AG04449 (cell line): ENCODE measurements at places on chromosomes 7 and 10.

DNA sequence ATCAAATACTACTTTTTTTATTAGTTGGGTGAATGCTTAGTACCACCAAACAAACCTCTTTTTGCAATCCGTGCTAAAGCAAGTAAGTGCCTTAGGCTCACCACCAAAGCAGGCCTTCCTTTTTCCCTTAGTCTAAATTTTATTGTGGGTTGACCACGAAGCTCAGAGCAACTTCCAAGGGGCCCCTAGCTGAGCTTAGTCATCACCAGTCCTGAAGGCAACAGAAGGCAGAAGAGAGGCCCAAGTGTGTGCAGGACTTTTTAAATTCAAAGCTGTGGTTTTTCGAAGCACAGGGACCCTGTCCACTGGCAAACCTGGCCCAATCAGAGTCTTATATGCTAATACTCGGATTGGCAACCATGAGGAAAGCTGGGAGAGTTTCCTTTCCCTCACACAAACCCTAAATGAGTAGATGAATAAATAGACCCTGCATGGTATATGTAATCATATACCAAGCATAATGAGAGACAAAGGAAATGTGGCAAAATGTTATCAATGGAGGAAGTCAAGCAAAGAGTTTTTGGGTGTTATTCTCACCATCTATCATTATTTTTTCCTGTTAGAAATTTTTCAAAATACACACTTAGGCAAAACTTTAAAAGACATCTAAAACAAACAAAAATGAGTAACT lies 453.2 kb upstream of the GALNT17 start:
- DNase-seq, result peak; percentile 46

DNA sequence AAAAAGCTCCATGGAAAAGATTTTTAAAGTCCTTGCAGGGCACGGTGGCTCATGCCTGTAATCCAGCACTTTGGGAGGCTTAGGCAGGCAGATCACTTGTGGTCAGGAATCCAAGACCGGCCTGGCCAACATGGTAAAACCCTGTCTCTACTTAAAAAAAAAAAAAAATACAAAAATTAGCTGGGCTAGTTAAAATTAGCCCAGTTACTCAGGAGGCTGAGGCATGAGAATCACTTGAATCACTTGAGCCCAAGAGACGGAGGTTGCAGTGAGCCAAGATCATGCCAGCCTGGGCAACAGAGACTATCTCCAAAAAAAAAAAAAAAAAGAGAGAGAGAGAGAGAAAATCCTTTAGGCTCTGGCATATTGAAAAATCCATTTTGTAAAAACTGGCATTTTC lies 61.9 kb downstream of the CCDC6 start:
- no peak for DNase-seq

- DNase-seq, result peak; percentile 63
Observed at GRCh38 chr7:31811650-31812461, 124.8 kb downstream of the PPP1R17 start.

- DNase-seq, result no peak
Observed at GRCh38 chr7:19107356-19108146, 9.9 kb downstream of the TWIST1 start.

DNA sequence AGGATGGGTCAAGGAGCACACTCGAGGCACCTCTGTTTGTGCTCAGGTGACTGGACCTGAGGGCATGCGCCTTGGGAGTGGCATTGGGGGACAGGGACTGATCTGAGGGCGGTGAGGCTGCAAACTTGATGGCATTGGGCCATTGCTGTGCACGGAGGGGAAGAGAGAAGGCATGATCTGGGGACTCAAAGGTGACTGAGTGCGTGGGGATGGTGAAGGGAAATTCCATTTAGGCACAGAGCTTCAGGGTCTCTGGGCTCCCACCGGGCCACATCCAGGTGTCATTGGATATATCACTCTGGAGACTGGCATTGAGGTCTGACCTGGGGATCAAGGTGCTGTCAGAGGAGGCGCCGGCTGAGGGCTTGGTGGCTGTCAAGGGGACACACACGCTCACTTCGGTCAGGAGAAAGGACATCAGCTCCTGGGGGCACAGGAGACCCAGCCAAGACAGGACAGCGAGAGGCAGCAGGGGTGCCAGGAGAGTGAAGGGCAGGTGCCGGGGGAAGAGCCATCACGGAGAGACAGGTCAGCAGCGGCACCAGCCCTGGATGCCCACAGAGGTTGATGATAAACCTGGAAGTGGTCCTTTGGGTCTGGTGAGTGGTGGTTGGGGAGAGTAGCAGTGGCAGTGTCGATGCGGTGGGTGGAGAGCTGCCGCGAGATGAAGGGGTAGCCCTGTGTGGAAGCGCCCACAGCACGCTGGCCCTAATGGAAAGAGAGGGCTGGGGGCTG lies 5.5 kb downstream of the ADCK2 start:
- no peak for DNase-seq

- no peak for DNase-seq
Observed at GRCh38 chr7:45160417-45160881, 2.9 kb downstream of the RAMP3 start.

DNA sequence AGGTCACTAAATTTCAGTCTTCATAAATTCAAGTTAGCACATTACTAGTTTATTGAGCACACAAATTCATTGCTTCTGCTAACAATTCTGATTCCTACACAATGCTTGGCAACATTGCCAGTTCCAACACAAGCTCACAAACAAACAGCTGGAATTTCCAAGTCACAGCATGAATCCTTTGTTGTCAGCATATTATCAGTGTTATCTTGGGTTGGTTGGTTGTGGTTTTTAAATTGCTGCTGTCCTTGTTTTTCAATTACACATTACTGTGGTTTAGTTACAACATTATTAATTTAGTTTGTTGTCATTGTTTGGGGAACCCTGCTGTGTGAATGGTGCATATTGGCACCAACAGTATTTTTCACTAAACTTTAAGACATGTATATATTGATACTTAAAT lies 86.0 kb upstream of the ARID5B start:
- no peak for DNase-seq

- DNase-seq, result no peak
Observed at GRCh38 chr7:111093496-111093895, 2.6 kb downstream of the LRRN3 start.

DNA sequence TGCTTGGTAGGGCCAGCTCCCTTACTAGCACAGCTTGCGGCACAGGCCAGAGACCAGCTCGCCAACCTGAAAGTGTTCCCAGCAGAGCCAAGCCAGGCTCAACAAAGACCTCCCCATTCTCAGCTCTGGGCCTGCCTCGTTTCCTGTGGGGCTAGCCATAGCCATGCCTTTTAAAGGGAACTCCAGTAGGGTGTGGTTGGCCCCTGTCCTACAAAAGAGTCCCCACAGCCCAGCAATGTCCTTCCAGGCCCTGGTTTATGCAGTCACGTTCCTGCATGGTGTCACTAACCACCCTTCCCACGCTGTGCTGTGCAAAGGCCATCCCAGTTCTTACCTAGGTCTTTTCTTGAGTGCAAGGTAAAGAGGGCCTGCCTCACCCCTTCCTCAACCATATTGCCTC lies 87.8 kb upstream of the LRRC4 start:
- no peak for DNase-seq

DNA sequence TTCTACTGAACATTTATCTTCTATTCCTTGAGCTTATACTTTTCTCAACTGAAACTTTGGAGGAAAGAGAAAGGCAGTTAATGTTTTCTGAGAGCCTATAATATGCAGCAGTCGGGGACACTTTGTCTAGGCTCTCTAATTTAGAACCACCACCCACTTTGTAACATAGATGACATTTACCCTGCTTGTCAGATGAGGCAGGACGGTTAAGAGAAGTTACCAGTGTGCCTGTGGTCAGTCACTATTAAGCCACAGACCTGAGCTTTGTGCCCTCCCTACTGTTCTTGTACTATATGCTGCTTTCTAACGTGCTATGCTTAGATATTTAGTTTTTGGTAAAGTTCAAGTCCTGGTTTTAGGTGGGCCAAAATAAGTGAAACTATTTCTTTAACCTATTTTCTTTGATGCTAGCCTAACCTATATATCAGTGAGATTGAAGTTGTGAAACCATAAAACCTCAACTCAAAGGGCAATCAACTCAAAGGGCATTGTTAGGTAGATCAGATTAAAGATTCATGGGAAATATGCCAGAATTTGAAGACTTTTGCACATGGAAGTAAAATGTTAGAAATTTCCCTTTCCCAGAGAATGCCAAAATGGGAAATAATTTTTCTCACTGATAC lies 156.5 kb upstream of the AGR3 start:
- DNase-seq, result no peak

GRCh38 chr10:132837905-132838304 lies 52.0 kb upstream of the NKX6-2 start:
- DNase-seq, result no peak

DNA sequence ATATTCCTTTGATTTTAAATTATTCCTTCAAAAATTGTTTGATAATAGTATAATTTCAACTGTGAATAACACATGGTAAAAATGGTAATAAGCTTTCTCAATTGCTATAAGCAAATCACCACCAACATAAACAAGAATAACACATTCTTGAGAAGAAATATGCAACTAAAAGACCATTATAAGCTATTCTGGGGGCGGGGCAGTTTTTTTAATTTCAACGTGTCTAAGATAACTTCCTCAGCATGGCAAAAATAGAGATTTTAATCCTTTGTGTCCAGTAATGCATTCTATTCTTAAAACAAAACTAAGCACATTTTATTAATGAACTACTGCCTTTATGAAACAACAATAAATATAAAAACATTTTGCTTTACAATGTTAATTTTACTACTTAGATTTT lies 1.5 kb downstream of the DNAJC12 start:
- DNase-seq, result no peak

DNA sequence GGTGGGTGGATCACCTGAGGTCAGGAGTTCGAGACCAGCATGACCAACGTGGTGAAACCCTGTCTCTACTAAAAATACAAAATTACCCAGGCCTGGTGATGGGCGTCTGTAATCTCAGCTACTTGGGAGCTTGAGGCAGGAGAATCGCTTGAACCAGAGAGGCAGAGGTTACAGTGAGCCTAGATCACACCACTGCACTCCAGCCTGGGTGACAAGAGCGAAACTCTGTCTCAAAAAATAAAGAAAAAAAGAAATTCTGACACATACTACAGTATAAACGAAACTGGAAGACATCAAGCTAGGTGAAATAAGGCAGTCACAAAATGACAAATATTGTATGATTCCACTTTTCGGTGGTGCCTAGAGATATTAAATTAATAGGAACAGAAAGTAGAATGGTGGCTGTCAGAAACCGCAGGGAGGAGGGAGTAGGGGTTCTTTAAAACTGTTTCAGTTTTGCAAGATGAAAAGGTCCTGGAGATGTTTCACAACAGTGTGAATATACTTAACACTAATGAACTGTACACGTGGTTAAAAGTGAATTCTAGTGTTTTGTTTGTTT lies 23.2 kb downstream of the PILRA start:
- no peak for DNase-seq

DNA sequence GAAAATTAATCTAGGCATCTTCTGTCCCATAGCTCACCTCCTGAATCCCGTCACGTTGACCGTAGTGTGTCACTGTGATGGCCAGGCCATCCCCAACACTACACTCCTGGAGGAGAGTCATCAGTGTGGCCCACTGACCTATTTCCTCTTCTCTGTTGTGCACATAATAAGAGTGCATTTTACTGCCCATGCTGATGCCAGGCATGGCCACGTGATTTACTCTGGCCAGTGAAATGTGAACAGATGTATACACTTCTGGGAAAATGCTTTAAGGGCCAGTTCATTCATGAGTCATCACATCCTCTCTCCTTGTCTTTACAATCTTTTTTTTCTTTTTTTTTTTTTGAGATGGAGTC lies 101.9 kb upstream of the PIP4K2A start:
- no peak for DNase-seq

DNA sequence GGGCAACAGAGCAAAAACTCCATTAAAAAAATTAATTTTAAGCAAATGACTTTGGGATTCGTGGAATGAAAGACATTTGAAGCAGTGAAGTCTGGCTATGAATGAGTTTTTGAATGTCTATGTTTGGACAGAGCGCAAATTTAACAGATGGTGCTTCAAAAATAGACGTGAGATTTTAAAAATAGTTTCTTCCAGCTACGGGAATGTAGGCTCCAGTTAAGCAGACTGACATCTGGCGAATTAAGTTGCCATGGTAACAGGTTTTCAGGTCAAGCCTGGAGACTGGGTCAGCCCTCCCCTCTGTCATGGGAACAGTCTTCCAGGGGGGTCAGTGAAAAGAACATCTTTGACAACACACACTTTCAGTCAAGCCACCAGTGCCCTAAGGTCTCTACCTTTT lies 62.0 kb downstream of the MYOF start:
- no peak for DNase-seq

DNA sequence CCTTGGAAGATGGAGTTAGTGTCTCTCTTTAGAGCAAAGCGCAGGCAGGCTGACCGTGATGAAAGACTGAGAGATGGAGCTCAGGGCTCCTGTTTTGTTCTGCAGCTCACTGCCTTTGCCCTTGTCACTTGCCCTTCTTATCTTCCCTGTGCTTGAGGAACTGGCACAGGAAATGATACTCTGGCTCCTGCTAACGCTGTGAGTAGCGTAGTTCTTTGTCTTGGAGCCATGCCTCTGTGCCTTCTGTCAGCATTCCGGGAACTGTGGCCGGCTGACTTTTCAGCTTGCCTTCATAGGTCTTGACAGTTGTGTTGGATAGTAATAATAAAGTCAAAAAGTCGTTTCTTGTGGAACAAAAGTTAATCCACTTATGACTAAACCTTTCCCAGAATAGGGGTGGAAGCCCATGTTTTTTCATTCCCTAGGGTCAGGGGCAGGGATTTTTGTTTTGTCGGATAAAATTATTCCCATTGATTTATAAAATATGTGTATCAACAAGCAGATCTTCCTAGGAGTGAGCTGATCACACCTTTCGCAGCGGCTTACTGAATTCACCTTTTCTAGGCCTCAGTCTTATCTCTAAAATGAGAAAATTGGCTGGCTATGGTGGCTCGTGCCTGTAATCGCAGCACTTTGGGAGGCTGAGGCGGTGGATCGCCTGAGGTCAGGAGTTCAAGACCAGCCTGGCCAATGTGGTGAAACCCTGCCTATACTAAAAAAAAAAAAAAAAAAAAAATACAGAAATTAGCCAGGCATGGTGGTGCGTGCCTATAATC lies 16.6 kb upstream of the TMEM236 start:
- no peak for DNase-seq

- no peak for DNase-seq
Observed at GRCh38 chr7:101973130-101973529, 155.7 kb downstream of the CUX1 start.

GRCh38 chr7:68542831-68543230 lies 1055.4 kb upstream of the AUTS2 start:
- no peak for DNase-seq

GRCh38 chr10:124994573-124995473 lies 52.9 kb downstream of the ZRANB1 start:
- no peak for DNase-seq

DNA sequence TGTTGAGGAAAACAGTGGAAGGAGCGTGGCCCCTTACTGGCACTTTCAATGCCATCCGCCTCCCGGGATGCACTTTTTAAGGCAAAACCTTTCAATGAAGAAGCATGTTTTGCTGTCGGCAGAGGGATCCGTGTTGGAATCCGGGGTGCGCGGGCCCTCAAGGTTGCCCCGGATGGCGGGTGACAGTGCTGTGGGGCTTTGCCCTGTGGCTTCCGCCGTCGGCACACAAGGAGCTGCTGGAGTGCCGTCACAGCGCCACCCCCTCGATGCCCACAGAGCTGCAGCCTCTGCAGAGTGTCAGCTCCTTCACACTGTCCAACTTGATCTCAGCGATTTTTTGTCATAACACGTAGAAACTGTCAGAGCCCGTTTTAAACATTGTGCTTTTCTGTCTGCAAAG lies 59.0 kb downstream of the NKX6-2 start:
- DNase-seq, result no peak

- no peak for DNase-seq
Observed at GRCh38 chr7:80247144-80247543, 112.5 kb downstream of the GNAI1 start.
